ENCODE measurements at places on chromosomes 13 and 19.

DNA sequence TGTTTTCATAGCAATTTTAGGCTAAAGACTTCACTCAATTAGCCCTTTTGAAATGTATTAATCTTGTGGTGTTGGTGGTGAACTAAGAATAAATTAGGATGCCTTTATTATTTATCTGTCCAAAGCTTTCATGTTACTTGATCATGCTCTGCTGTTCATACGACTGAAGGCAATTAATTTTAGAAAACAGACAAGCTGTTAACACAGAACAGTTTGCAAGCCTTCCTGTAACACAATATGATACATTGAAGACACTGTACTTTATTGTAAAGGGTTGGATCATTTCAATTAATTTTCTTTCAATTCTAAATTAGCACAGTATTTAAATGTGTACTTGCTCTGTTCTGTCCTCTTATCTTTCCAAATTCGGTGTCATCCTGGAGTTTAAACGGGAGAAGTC is 794.3 kb upstream of the MIR17HG start:
- DNase-seq = no peak

- peak; percentile 71 for DNase-seq
These were observed 76.9 kb downstream of the FOXO1 start for GRCh38 chr13:40589285-40590109.

GRCh38 chr19:42272989-42273406 is 3.9 kb downstream of the CIC start:
- DNase-seq = no peak

GRCh38 chr19:56106993-56107392 is 14.1 kb downstream of the ZNF787 start:
- no peak for DNase-seq

GRCh38 chr19:16541526-16542044 is 652 bp downstream of the CHERP start:
- no peak for DNase-seq

DNA sequence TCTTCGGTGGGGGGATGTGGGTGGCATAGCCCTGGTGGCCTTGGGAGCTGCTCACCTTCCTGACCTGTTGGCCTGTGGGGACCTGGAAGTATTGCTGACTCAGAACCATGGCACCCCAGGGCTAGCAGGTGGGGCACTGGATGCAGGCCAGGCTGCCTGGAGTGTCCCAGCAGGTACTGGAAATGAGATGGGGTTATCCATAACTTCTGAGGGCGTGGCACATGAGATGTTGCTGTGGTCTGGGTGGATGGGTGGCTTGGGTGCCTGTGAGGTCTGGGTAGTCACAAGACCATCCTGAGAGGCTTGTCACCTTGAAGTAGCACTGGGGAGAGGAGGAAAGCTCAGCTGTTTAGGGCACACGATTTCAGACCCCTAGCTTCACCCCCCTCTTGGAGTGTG is 636 bp upstream of the RNF225 start:
- DNase-seq = no peak

DNA sequence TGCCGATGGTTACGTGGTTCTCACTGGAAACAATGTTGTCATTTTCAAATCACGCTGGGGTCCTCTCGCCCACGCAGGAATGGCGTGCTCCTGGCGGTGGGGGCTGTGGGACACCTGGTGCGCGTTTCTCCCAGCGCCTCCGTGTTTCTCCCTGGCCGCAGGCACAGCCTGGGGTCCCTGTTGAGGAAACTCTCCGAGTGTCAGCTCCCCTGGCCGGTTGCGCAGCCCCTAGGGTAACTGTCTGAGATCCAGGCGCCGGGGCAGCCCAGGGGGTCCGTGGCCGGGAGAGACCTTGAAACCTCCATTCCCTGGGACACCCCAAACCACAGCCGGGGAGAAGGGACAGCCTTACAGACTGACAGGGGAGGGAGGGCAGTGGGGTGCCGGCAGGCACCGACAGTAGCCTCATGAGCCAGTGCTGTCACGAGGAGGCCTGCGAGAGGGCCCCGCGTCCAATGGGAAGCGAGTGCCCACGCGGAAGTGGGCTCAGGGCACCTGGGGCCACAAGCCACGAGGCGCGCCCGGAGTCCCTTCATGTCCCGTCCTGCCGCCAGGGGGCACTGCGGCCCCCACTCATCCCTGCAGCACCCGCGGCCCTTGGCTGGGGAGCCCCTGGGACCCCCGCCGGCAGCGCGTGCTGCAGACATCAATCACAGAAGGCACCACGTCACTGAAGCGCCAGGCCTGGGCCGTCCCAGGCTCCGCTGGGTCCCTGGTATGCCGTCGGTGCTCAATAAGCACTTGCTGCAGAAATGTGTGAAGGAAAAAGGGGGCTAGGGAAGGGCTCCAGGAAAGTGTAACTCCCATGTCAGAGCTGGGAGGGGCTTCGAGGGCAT is 9.5 kb downstream of the ADAMTSL5 start:
- peak; percentile 78 for DNase-seq

DNA sequence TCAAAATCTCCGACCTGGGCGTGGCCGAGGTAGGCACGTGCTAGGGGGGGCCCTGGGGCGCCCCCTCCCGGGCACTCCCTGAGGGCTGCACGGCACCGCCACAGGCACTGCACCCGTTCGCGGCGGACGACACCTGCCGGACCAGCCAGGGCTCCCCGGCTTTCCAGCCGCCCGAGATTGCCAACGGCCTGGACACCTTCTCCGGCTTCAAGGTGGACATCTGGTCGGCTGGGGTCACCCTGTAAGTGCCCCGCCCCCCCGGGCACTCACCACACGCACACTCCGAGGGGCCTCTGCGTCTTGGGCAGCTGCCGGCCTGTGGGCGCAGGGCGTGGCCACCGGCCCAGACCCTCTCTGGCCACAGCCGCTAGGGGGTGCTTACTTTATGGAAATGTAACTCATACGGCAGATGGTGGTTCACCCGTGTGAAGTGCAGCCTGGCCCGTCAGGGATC is 14.9 kb downstream of the STK11 start:
- no peak for DNase-seq

GRCh38 chr13:106821979-106822378 is 254.0 kb upstream of the ARGLU1 start:
- DNase-seq = no peak

DNA sequence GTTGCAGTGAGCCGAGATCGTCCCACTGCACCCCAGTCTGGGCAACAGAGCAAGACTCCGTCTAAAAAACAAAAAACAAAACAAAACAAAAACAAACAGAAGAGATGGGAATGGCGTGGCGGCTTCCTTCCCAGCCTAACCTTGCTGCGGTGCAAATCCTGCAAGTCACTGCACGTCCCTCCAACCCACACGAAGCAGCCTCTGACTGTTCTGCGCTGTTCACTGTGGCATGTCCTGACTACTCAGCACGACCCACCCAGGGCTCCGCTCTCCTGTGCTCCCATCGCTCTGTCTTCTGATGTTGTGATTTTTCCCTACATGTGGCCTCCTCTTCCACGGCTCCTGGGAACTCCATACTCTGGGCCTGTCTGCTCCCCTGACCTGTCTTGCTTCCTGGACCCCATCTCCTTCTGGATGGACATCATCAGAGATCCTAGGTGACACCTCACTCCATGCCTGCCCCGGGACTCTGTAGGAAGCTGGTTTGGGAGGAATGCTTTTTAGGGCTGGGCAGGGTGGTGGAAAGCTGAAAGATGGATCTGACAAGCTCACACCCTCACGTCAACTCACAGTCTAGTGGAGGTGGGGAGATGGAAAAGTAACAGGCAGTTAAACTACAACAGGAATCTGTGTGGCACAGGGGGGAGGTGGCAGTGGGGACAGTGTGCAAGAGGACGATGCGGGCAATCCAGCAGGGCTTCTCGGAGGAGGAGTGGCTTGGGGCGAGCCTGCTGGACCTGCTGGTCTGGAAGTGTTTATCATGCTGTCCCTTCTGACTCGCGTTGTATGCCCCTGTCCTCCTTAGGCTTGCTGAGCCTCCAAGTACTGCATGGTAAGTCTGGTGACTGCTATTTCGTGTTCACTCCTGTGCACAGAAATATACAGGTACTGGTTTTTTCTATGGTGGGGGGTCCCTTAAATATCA is 18.8 kb downstream of the ZSCAN5A start:
- no peak for DNase-seq

- DNase-seq = peak; percentile 92
These were observed 24.2 kb downstream of the KEAP1 start for GRCh38 chr19:10478903-10479384.

DNA sequence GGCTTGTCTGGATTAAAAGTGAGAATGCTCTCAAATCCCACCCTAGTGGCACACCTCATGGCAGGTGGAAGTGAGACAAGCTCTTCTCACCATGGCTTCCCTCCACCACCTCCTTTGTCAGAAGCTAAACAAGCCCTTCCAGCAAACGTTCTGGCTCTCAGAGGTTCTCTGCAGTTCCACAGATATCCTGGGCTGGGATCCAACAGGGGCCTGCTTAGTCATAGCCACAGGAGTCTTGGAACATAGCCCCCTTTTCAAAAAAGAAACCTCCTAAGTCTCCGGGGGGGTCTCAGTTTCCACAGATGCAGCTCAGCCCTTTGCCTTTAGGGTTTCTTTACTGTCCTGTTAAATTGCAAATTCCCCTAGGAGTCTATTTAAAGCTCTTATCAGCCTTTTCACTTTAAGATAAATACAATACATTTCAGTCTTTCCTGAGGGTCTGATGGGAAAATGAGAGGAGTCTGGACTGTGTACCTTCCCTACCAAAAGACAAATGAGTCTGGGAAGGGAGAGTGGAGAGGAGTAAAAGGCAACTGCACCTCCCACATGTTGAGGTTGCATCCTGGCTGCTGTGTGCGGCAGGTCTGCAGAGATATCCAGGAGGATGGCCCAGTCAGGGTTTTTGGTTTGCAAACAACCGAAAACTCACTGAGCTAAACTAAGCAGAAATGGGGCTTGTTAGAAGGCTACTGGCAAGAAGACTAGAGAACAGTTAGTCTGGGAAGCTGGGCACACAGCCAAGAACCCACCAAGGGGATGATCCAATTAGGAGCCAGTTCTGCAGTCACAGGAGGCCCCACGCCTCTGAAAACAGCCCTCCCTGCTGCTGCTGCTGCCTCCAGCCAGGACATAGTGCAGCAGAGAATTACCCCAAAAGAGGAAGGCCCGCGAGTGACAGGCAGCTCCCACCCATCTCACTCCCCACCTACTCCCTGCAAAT is 41.4 kb upstream of the SERP2 start:
- peak; percentile 94 for DNase-seq

DNA sequence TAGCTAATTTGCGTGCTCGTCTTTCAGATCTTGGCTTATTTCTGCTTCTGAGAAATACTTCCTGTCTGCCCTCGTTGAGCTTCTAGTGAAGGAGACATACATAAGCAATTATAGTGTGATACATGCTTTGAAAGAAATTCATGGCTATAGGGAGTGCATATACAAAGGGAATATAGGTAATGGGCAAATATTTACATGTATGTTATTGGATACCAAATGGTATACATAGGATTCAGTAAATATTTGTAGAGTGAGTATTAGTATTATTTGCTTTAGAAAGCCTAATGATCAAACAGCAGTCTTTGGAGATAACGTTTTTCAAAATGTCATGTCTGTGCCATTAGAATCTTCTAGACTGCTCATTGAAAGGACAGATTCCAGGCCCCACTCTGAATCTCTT is 5.2 kb downstream of the BRCA2 start:
- no peak for DNase-seq

GRCh38 chr19:55258476-55258827 is 365 bp downstream of the PPP6R1 start:
- DNase-seq = no peak

GRCh38 chr19:7534531-7535046 is 928 bp upstream of the PNPLA6 start:
- peak; percentile 89 for DNase-seq

- no peak for DNase-seq
These were observed 155.5 kb downstream of the FGF9 start for GRCh38 chr13:21826214-21827015.

- DNase-seq = peak; percentile 25
These were observed 2521.1 kb downstream of the PCDH9 start for GRCh38 chr13:64709079-64709478.

- no peak for DNase-seq
These were observed 97.6 kb upstream of the HTR2A start for GRCh38 chr13:46994492-46994891.

DNA sequence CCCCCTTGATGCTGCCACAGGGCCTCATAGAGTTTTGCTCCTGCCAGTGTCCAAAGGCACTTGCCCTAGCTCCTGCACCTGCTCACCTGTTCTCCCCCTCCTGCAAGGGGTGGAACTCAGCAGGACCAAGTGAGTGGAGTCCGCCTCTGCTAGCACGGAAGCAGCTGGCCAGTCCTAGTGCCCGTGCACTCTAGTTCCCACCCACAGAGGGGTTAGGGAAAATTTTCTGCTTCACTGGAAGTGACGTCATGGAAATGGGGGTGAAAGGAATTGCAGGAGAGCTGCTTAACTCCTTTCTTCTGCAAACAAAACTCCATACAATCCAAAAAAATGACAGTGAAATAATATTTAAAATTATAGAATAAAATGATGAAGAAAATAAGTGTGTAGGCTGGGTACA is 609.7 kb upstream of the SLITRK1 start:
- DNase-seq = no peak

DNA sequence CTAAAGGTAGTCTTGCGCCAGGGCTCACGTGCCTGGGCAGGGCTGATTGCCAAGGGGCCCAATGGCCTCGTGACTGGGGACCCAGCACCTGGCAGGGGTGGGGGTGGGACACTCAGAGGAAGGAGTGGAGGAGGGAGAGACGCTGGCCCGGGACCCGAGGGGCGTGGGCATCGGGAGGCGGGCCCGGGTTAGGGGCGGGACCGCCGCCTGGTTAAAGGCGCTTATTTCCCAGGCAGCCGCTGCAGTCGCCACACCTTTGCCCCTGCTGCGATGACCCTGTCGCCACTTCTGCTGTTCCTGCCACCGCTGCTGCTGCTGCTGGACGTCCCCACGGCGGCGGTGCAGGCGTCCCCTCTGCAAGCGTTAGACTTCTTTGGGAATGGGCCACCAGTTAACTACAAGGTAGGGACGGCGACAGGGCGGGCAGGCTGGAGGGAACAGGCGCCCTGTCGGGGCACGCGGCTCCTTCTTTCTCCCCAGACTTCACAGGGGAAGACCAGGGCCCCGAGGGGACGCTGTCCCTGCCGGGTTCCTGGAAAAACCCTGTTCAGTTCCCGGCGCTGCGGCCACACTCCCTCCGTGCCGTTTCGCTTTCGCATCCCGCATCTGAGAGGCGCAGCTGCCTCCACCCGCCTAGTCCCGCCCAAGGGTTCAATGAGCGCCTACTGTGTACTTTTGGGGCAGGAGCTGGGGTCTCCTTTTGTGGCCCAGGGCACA is at the start of gene IFI30:
IFI30 (plus strand) TSS at position 242 of the 717 bp plus-strand sequence; CDS start at position 271, 29 bp downstream.
- DNase-seq = peak; percentile 60

GRCh38 chr19:28656644-28657043 is 556.3 kb downstream of the UQCRFS1 start:
- no peak for DNase-seq

DNA sequence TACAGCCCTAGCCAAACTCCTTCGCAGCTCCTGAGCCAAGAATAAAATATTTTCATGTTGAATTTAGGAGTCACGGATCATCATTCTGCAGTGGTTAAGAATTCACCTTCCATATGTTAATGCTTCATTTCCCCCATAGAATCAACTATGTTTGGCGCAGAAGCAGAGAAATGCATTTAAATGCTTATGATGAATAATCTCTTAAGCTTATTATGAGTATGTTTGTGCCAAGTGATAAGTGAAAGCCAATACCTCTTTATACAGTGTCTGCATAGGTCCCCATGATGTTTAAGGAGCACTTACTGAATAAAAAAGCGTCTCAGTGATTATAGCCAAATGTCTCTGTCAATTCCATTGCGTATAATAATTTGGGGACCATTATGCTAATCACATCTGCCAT is 32.7 kb upstream of the POMP start:
- no peak for DNase-seq

All from eye (tissue), 1 donor.